Stimulated activated CD8-positive, alpha-beta memory T cell treated with anti-CD3 and anti-CD28 coated beads, Interleukin-4, amount 100 ng/mL, for 4 hours (primary cell): ENCODE measurements at places on chromosomes 1 and 21.

DNA sequence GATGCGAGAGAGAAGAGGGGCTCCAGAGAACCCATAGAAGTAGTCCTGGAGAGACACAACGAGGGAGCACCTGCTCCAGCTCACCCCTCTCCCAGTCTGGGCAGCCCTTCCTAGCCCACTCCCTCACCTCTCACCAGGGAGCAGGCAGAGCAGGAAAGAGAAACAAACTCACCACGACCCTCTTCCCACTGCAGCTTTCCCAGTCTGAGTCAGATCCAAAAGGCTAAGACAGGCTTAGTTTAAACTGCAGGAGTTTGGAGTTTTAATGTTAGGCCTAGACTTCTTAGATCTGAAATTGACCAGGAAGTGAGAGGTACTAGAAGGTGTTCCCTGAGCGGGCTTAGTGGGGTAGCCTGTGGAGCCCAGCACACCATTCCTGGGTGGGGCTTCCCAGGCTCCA lies 29.6 kb downstream of the SLC1A7 start:
- DNase-seq: no peak

DNA sequence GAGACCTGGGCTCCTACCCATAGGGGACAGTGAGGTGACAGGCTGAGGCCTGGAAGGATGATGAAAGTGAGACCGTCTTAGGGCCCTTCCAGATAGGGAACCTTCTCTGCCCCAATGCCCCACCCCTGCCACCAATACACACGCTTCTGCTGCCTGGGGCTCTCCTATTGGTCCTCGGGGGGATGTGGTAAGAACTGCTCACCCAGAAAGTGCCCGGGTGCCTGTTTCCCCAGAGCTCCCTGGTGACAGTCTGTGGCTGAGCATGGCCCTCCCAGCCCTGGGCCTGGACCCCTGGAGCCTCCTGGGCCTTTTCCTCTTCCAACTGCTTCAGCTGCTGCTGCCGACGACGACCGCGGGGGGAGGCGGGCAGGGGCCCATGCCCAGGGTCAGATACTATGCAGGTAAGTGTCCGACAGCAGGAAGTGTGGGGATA lies 948 bp downstream of the SEMA4A start:
- peak; percentile 9 for DNase-seq

GRCh38 chr1:39086386-39086785 lies 60.2 kb downstream of the NDUFS5 start:
- no peak for DNase-seq

GRCh38 chr1:177020851-177021589 lies 143.5 kb downstream of the ASTN1 start:
- no peak for DNase-seq

GRCh38 chr1:227318853-227319607 lies 738 bp upstream of the CDC42BPA start:
- no peak for DNase-seq

GRCh38 chr1:222441066-222441465 lies 106.8 kb downstream of the HHIPL2 start:
- no peak for DNase-seq

GRCh38 chr21:16004086-16004485 lies 274.3 kb downstream of the USP25 start:
- DNase-seq: no peak

DNA sequence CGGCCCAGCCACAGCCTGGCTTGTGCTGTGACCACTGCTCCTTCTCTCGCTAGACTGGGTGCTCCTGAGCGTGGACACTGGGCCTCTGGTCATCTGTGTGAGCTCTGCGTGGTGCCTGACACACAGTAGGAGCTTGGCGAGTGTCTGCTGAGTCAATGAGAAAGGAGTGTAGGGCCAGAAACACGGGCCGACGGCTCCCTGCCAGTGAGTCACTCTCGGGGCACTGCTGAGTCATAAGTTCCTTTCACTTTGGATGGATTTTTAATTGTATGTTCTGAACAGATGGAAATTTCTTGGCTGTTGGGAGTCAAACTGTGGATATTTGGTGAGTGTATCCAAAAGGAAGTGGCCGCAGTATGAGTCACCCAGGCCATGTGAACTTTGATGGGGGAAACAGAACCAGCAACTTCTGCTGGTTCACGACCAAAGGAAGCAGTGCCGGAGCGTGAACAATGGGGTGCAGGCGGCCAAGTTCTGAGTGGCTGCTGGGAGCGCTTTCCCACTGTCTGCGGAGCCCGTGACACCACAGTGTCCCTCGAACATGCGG lies 41.0 kb upstream of the COL18A1 start:
- DNase-seq: peak; percentile 7

GRCh38 chr1:154141240-154141639 lies 13.6 kb downstream of the NUP210L start:
- DNase-seq: no peak

DNA sequence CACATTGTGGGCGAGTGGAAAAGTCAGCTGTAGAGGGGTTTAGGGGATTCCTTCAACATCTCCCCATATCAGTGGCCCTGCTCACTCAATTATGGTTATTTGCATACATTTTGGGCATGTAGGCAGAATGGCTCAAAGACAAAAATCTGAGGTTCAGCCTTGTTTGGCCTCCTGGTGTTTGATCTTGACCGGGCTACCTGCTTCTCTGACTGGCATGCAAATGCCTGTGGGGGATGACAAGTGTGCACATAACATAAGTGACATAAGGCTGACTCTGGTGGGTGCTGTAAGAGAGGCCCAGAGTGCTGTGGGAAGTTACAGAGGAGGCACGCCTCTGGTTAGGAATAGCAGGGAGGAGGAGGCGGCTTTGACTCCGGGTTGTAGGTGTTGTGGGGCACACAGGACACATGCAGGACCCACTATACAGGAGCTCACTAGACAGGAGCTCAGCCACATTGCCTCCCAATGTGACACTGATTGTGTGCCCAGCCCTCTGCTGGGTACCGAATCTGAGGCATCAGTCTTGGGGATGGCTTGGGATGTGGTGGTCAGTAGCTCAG lies 29.4 kb upstream of the IL19 start:
- no peak for DNase-seq

DNA sequence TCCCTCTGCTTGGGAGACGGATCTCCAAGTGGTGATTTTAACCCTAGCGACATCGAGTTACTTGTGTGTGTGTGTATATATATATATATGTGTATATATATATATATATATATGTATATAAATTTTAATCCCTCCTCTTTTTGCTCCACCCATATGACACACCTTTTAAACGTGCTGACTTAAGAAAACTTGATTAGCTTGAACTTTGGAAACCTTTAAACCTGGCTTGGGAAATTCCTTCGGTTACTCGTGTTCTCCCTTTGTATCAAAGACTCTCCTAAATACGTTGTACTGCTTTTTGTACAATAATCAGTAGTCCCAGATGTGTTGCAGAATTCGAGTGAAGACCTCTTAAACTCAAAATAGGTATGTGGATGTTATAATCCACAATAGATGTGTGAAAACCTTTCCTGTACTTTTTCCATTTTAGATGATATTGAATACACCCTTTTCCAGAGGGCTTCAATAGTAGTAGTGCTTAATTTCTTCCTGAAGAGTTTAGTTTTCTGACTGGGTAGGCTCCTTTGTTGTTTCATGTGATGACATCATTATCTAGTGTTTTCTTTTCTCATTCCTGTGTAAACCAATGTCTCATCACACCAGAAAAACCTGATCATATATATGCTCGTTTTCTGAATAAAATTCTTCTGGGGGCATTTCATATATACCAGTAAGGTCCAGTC lies 1.4 kb downstream of the RNF11 start:
- no peak for DNase-seq

DNA sequence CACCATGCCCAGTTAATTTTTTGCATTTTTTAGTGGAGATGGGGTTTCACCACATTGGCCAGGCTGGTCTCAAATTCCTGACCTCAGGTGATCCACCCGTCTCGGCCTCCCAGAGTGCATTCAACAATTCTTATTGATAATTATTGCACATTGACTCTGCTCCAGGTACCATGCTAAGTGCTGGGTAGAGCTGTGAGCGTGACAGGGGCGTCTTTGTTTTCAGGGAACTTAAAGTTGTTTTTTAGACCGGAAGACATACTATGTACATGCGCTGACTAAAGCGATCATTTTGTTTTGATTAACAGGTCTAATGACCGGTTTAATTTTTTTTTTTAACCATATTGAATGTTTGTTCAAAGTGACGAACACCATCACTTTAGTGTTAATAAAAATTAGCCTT lies 4.0 kb downstream of the CD247 start:
- no peak for DNase-seq

DNA sequence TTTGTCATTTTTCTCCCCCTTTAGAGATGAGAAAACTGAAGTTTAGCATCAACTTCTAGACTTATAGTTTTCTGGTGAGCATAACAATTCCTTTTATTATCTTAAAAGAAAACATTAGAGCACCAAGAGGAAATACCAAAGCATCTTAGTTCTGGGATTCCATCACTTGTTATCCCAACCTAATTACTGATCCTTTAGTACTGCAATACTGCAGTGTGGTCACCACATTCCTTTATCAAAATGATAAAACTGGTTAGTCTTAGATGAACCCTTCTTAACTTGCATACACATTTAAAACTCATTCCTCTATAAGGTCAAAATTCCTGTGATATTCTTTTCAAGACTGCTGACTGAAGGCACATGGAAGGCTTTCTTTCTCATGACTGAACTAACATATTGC lies 23.1 kb downstream of the SOD1 start:
- DNase-seq: no peak

DNA sequence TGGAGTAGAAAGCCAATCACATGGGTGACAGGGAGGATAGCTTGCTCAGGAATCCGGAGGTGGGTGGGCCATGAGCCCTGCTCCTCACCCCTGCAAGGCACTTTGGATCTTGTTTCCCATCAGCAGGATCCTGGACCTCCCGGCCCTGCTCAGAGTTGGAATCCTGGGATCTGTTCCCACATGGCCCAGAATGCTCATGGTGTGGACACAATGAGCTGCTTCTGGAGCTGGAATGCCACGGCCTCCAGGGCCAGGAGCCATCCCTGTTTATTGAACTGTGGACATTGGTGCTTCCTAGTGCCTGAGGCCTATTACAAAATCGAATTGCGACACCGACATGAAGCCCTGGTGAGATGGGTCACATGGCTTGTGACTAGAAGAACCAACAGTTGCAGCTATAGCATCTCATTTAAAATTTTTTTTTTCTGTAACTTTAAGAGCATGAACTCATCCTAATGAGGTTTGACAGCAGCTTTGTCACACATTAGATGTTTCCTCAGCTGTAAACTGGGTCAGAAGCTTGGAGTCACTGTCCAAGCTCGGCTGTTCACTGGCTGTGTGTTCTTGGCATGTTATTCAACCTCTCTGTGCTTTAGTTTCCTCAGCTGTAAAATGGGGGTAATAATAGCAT lies 40.4 kb upstream of the GOLT1A start:
- DNase-seq: no peak

GRCh38 chr21:39869141-39869818 lies 2.0 kb downstream of the PCP4 start:
- DNase-seq: no peak

GRCh38 chr1:244325056-244325758 lies 126.5 kb downstream of the ADSS2 start:
- no peak for DNase-seq

DNA sequence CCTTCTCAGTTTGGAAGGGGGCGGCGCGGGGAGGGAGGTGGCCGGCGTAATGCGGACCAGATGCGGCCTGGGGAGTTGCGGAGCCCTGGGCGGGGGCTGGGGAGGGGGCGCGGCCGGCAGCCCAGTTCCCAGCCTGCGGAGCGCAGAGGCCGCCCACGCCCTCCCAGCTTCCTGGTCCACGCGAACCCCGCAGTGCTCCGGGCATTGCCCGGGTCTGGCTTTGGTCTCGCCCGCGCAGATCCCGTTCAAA lies 695 bp downstream of the DMBX1 start:
- no peak for DNase-seq

DNA sequence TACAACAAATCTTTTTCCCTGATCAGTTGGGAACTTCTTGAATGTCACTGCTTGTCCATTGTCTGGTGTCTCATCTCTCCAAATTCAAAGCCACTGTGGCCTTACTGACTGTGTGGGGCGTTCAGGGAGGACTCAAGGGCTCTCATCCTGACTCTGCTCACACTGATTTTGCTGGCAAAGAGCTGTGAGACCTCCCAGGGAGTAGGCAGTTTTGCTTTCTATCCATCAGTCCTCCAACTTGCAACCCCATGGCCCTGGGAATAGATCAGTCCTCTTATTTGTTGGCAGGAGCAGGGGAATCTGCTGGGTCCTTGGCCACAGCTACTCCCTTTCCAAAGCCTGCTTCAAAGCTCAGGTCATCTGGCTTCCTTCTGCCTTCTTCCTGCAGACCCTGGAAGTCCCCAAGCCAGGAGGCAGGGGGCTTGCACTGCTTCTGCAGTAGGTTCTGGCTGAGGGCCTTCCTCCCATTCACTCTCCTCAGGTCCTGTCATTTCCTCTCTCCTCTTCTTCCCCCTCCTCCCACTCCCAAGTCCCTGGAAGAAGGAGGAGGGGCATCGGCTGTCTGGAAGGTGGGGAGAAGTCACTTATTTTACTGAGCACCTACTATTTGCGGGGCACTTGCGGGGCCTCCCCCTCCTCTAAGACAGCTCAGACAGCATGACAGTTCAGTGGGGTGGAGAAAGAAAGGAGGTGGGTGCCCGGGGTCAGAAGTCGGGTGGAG lies 876 bp upstream of the NAV1 start:
- DNase-seq: no peak

GRCh38 chr21:25772686-25773085 lies 37.9 kb downstream of the GABPA start:
- DNase-seq: no peak

DNA sequence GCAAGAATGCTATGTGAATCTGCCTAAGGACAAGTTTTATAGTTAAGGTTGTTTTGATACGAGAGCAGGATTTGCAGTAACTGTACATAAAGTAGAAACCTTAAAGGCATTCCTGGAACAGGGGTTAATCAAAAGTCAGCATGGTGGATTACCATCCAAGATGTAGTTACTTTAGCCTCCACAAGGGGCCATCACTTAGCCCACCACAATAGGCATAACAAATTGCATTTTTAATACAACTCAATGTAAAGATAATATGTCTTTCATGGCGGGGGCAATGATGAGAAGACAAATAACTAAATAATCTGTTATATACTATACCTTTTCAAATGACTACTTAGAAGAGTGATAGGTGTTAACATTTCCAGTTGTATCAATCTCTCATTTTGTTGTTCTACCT lies 611.2 kb upstream of the ADGRL4 start:
- DNase-seq: no peak
